Retina (tissue), 1 donor: ENCODE measurements at places on chromosomes 3 and 15.

DNA sequence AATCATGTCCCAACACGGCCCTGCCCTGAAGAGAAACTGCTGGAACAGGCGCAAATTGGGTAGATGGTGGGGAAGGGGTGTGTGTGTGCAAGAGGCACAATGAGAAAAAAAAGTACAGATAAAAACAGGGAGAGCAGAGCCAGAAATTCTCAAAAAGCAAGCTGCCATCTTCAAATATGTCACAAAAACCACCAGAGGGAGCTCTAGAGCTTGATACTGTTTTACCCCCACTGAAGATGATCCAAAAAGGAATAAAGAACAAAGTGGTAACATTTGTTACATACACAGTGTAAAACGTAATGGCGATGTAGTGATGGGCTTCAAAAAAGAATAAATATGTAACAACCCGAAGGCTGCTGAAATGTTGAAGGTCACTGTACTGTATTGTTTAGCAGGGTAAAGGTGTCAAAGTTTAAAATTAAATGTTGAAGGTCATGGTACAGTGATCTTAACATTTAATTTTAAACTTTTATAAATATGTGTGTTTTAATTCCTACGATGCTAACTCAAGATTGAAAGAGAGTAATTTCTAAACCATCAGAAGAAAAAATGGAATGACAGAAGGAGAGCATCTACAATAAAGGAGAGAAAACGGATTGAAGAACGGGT is 6.0 kb downstream of the SNRPA1 start:
- DNase-seq: no peak

DNA sequence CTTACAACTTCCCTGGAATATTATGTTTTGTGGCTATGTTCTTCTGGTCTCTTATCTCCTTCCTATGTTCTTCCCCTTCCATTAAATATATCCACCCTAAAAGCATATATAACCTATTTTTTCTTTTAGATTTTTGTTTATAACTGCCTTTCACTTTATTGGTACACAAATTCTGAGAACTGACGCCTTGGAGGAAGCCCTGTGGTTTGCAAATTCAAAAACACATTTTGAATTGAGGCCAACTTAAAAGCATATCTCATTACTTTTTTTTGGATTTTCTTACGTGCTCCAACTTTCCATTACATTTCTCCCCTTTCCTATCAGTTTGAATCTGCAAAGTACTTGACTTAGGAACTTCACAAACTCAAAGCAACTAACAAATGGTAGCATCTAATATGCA is 15.3 kb upstream of the COLQ start:
- no peak for DNase-seq

GRCh38 chr3:18635215-18635614 is 210.1 kb upstream of the SATB1 start:
- DNase-seq: no peak

DNA sequence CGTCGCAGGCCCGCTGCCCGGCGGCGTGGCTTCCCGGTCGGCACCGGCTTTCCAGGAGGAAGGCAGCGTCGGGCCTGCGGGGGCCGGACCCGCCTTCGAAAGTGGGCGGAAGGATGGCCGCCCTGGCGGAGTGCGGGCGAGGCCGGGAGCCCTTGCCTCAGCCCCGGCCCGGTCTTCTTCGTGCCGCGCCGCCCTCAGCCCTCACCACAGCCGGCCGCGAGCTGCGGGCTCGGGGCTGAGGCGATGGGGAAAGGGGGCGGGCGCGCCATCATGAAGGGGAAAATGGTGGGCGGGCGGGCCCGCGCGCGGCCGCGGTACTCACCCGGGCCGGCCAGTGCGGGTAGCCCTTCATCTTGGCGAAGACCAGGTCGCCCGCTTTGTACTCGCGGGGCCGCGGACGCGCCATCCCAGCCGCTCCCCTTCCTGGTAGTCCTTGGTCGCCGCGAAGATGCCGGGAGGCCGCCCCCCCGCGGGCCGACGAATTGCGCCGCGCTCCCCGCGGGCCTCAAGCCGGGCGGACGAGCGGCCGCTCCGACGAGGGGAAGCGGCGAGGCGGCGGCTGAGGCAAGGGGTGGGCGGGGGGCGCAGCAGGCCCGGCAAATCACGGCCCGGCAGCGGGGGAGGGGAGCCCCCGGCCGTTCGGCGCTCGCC is 489 bp downstream of the HDGFL3 start:
- DNase-seq: peak; percentile 89

- no peak for DNase-seq
Observed at GRCh38 chr3:35900079-35900478, 260.8 kb downstream of the ARPP21 start.

GRCh38 chr15:37015451-37015850 is 84.9 kb downstream of the MEIS2 start:
- DNase-seq: no peak

- DNase-seq: no peak
Observed at GRCh38 chr3:133944641-133945380, 49.1 kb upstream of the RAB6B start.

- no peak for DNase-seq
Observed at GRCh38 chr15:56973463-56973862, 55.0 kb downstream of the TCF12 start.

DNA sequence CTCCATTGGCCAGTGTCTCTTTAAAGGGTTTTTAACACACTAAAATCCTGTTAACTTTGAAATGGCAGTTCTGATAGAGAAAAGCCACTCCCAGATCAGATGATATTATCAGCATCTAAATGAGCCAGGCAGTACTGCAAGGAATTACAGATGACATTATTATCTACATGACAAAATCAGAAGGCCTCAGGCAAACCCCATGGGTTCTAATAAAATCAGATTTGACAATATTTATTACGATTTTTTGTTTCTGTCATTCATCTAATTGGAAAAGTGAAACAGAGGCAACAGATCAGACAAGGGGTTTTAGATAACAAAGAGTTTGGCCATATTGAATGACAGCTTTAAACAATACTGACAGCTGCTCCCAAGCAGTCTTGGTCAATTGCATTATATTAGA is 112.7 kb downstream of the FEZF2 start:
- DNase-seq: no peak

- no peak for DNase-seq
Observed at GRCh38 chr3:114872050-114872449, 275.0 kb downstream of the ZBTB20 start.

- no peak for DNase-seq
Observed at GRCh38 chr15:38260077-38260476, 7.4 kb downstream of the SPRED1 start.

- no peak for DNase-seq
Observed at GRCh38 chr3:123383091-123384053, 65.5 kb downstream of the ADCY5 start.

GRCh38 chr3:172082269-172082668 is 42.9 kb downstream of the FNDC3B start:
- no peak for DNase-seq

DNA sequence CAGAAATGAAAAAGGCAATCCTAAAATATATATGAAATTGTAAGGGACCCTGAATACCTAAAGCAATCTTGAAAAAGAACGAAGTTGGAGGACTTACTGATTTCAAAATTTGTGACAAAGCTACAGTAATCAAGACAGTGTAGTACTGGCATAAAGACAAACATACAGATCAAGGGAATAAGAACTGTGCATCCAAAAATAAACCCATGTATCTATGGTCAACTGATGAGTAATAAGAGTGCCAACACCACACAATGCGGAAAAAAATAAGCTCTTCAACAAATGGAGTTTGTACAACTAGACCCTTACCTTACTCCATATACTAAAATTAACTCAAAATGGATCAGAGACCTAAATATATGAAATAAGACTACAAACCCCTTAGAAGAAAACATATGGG is 29.6 kb downstream of the GSK3B start:
- DNase-seq: no peak

DNA sequence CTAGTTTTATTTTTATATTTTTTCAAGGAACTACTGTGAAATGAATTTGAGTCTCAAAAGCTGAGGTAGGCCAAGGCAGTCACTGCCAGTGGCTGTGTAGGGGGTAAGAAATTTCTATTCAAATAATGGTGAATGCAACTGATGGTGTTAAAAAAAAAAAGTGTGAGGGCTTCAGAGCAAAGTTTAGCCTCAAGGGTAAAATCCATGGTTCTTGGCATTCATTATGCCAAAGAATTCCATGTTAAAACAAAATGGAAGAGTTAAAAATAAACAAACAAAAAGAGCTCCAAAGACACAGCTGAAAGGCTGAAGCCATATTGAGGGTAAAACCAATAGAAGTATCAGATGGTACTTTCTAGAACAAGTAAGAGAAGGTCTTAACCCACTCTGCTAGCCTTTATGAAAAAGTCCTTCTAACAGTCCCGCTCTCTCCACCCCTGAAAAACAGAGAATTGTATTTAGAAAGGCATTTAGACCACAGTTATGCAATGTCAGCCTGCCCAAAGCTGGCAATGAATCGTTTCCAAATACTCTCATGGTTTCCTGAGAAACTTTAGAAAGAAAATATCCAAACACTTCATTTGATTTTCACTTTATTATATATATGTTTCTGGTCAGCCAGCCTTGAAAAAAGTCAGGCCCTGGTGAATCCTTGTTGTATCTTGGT is 158.4 kb upstream of the GMNC start:
- DNase-seq: no peak

GRCh38 chr15:45776772-45777171 is 141.9 kb downstream of the SQOR start:
- no peak for DNase-seq

DNA sequence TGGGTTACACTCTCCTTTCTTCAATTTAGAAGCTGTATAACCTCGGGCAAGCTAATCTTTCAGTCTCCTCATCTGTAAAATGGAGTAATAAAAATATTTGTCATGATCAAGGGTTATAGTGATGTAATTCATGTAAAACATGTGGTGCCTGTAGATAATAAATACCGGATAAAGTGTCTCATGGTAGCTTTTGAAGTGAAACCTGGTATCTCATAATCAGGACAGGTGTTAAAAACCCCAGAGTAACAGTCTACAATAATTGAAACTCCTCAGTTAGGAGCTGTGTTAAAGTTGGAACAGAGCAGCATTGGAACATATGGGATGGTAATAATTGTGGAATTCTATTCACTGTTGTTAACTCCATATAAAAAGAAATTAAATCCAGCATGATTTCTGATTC is 884 bp upstream of the KNL1 start:
- DNase-seq: no peak

DNA sequence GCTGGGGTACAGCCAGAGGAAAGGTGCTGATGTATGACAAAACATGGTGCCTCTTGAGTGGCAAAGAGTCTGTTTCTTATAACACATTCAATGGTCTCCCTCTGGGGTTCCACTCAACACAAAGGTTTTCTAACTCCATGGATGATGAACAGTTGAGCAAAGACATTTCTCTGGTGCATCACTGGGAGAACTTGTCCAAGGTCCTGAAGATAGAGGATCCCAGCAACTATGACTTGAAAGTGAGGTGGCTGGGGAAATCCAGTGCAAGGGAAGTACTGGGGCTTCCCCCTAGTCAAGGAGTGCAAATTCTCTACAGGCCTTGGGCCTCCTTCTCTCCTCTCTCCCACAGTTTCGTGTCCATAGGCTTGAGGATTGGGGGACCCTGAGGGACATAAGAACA is 431.1 kb downstream of the WDR72 start:
- no peak for DNase-seq

GRCh38 chr15:76060118-76060989 is 569 bp downstream of the TMEM266 start:
- DNase-seq: peak; percentile 81
